ENCODE measurements at places on chromosomes 2 and 18.

DNA sequence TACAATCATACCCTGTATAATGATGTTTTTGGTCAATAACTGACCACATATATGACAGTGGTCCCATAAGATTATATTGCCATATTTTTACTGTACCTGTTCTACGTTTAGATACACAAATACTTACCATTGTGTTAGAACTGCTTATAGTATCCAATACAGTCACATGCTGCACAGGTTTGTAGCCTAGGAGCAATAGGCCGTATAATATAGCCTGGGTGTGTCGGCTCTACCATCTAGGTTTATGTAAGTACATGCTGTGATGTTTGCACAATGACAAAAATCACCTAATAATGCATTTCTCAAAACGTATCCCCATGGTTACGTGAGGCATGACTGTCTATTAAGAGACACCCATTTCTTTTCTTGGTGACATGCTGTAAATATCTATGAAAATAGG is 55.0 kb upstream of the APCDD1 start:
- no peak for DNase-seq

DNA sequence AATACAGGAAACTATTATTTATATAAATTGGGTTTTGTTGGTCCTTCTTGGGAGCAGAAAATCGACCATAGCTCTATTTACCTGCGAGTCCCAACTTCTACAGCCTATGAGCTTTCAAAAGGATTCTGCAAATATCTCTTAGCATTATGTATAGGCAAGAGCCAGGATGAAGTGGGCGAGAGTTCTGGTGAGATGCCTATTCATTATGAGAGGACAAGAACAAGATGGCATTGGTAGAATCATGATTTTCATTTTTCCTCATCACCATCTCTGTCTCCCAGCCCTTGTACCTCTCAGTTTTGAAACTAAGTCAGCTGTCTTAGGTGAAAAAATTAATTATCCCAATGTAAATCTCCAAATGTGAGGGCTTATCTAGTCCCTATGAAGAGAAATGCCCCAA is 25.0 kb downstream of the WIPF1 start:
- DNase-seq, result no peak

- no peak for DNase-seq
These were observed 439.4 kb upstream of the CWC22 start for GRCh38 chr2:180446492-180446891.

DNA sequence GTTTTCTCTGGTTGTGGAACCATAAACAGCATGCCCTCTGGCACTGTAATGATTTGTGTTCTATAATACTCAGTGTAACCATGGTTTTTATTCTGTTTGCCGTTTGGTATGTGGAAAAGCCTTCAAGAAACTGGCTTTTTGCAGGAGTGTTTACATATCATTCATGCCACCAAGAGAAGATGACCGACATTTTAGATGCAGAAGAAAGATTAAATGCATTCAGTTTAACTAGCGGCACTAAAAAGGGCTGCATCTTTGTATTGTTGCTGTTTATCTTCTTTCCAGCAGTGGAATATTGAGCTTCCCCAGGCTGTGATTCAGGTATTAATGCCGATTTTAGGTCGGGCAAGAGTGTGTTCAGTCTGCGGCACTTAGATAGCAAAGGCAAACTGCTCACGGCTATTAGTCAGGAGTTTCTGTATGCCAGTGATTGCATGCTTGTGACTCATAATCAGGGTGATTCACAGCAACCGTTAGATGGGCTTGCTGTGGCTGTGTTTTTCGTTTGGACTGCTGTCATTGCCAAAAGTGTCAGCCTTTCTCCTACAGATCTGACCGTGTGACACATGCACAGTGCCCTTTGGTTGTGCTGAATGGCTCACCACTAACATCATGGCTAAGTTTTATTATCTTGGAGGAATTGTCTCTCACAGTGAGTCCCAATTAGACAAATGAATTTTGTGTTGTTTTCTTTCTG is 479.7 kb downstream of the PARD3B start:
- peak; percentile 42 for DNase-seq

- peak; percentile 73 for DNase-seq
These were observed 779 bp upstream of the LYPD6 start for GRCh38 chr2:149329489-149330126.

DNA sequence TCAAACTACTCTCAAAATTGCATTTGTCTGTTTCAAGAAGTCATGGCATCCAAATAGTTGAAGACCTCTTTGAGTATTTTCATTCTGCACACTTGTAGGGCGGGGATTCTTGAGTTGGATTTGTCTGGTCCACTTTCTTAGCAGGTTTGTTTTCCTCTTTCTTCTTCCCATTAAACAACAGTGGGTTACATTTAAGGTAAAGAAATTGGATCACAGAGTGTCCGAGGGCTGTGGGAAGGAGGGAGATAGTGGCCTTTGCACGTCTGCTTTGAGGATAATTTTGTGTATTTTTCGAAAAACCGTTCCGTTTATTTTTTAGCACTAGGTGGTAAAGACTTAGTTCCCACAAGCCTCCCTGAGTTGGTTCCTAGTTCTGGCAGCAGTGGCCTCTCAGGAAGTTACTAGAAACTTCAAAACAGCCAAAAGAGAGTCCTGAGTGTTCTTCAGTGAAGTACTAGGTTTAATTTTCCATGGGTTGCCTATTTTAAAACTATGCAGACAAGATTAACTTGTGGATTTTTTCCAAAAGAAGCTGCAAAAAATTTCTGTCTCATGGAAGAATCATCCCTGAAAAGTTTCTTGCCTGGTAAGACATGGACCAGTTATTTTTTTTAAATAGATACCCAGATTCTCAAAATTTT is 107.9 kb downstream of the CDC42EP3 start:
- no peak for DNase-seq

DNA sequence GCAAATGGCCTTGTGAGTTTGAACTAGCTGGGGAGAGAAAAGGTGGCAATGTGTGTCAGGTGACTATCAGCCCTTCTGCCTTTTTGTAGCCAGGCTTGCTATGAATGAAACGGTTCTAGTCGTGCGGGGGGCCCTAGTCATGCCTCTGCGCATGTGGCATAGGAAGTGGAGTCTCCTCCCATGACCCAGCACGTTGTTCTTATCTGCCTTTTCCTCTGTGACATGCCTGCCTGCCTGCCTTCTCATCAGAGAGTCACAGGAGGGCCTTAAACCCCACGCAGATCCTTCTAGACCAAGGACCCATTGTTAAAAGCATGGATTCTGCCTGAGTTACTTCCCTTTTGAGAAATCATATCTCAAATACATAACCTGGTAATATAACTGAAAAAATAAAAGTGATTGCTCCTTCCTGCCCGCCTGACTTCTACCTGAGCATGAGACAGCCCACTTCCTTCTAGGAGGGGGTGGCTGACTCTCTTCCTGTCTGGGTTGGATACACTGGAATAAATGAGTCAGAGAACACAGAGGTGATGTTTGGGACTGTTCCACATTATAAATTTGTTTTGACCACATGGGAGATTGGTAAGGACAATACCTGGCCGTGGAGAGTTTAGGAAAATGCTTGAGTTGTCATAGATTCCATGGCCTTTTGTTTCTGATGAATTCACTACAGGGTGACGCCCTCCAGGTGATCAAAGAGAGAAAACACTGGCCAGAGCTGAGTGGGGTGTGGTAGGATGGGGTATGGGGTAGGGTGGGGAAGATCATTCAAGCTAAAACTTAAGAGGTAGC is 49.8 kb downstream of the FBLN7 start:
- no peak for DNase-seq

- no peak for DNase-seq
These were observed 1120.8 kb upstream of the TMEFF2 start for GRCh38 chr2:193315428-193316091.

DNA sequence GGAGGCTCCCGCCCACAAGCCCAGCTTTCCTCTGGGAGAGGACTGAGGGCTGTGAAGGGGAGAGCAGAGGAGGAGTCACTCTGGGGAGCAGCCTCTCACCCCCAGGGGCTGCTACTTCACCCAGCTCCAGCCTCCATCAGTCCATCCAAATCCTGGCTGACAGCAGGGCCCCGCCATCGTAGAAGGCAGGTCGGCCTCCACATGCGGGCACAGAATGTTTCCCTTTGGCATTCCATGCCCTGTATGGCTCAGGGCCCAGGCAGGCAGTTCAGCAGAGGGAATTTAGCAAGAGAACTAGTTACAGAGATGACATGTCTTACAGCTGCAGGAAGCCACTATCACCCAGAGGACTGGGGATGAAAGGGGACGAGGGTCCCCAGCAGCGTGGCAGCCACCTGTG is 6.4 kb upstream of the ODC1 start:
- no peak for DNase-seq

DNA sequence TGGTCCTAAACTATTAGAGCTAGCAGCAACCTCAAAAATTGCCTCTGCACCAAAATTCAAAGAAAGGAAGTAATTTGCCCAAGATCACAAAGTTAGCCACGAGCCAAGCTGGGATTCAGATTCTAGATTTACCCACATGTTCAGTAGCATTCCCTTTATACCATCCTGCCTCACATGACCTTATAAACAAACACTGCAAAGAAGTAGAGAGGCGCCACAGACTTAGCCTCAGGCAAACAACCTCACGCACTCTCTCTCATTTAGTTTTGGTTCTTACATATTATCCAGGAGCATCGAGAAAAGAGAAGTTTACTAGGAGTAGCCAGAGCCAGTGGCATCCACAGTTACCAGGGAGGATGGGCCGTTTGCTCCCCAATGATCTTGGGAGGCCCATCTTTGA is 226.6 kb downstream of the OSR1 start:
- no peak for DNase-seq

DNA sequence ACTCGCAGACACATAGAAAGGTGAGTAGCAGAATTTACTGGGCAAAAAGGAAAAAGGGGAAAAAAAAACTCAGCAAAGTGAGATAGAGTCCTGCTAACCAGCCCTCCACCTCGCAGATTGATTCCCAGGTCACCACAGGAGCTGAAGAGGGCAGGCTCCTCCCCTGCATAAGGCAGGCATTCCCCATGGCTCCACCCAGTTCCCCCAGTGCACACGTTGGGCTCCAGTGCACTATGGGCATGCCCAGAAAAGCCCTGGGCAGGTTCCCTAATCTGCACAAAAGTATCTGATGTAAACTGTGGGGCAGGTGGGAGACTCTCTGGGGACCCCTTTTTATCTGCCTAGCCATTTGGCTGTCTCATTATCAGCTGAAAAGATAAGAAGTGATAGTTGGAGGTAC is 461.2 kb upstream of the TMEFF2 start:
- DNase-seq, result no peak

GRCh38 chr2:10536569-10537133 is 88.5 kb upstream of the ODC1 start:
- peak; percentile 50 for DNase-seq

DNA sequence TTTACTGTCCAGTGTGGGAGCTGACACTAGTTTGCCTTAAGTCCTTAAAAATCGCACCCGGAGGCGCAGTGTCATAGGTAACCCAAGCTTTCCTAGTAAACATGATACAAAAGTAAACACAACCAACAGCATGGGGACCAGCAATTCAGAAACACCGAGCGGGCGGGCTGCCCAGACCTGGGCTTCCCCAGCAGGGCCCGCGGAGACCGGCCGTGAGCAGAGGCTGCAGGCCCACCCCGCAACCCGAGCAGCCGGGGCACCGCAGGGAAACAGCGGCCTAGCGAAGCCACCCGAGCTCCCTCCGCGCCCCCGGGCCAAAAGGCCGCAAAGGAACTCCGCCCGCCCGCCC is 296 bp downstream of the TTC21B start:
- no peak for DNase-seq

DNA sequence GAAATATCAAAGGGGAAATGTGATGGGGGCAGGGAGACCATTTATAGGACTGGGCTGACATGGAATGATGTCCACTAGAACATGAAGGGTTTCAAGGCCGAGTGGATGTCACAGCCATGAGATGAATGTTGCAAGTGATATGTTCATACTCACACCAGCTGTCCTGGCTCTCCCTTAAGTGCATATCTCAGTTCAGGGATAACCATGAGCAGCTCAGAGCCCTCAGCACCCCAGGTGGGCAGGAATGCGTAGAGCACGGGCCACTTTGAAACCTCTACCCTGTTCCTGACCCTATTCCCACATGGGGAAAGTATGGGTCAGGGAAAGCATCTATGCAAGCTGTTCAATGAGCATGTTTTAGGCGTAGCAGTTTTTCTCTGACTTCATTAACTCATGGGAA is 12.4 kb upstream of the EML4 start:
- no peak for DNase-seq

Data from A673 (cell line).